Midbrain (tissue), 1 donor: ENCODE measurements at places on chromosomes 5 and 9.

- no peak for DNase-seq
These were observed 525 bp upstream of the STPG3 start for GRCh38 chr9:137250329-137251193.

DNA sequence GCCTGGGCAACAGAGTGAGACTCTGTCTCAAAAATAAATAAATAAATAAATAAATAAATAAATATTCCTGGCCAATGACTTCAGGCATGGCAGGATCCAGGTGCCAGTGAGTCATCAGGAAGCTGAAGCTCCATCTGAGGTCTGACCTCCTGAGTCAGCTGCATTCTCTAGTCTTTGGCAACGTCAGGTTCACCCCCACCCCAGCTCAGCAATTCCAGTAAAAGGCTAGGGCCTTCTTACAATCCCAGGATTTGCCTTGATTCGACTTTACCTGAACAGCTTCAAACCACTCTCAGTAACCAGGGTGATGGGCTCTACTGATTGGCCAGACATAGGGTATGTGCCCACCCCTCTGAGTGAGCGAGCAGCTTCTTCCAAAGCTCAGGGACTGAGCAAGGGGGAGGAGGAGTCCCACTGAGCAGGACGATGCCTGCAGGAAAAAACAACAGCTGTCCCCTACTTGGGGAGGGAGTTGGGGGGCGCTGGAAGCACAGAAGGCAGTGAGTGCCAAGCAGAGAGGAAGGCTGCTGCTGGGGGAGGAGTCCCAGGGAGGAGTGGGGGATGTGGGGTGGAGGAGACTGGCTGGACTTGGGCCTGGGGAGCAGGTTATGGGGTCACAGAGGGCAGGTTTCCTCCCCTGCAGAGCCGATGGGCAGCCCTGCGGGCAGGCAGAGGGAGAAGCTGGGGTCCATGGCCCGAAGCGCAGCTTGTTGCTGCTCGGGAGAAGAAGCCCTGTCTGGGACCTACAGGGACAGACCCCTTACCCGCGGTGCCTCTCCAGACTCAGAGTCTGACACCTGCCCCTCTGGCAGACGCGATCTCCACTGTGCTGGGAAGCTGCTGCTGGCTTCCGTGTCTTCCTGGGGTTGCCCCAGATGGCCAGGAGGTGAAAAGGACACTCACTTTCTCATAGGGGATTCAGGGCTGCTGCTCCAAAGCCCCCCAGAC, 25.9 kb upstream of the UNC5A start:
- DNase-seq = no peak

- DNase-seq = peak; percentile 35
These were observed 77.4 kb upstream of the DMRT1 start for GRCh38 chr9:764105-764524.

DNA sequence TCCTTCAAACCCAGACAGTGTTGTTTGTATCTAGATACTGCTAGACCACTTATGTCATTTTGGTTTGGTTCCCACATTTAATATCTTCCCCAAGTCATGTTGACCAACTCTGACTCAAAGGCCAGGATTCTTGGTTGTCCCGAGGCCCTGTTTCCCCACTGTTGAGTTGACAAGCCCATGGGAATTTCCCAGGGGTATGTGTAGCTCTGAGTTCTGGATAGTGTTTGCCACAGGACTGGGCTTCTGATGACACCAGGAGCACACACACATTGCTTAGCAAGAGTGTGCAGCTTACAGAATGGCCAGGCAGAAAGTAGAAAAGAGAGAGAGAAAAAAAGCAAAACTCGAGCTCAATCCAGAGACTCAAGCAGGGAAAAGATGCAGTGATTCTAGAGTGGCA, 214.4 kb downstream of the NXNL2 start:
- DNase-seq = no peak

GRCh38 chr5:31477971-31478370, 53.9 kb downstream of the DROSHA start:
- DNase-seq = no peak

DNA sequence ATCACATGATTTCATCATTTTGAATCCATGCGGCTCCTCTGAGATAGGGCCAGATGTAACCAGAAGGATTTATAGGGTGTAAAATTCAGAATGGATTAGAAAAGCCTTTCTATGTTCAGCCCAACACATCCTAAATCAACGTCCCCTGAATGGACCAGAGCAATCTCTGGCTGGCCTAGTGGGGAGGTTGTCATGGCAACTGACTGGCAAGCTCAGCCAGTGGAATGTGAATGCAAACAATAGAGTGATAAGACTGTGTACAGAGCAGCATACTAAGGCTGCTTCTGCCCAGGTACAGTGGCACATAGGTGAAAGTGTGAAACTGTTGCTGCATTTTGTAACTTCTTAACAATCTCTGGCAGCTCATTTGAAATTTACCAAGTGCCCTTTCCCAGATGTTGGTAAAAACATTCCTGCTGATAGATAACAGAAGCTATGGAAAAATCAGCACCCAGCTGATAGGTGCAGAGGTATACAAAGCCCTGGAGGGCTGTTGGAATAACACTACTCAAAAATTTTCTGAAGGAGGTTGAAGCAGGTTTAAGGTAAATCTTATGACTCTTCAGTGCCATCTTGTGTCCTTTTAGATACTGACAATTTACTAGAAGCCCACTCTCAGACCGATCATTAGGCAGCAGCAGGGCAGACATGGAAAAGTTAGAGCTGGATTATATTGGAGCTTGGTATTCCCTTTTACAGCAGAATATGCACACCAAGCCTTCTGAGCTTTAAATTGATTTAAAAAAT, 267.2 kb downstream of the RAB3C start:
- DNase-seq = peak; percentile 15

DNA sequence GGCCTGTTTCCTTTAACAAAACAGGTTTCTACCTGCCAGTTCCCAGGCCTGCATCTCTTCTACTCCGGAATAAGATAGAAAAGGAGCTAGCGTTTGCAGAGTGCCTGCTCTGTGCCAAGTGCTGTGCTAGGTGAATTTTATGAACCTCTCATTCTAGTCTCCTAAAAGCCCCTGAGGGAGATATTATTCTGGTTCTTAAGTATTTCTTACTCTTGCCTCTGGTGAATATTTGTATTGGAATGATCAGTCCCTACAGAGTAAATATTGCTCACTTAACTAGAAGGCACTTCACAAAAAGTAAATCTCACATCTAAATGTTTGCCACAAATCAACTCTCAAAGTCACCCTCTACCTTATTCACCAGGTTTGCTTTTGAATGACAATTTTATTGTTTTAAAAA, 227.1 kb downstream of the AUH start:
- no peak for DNase-seq

DNA sequence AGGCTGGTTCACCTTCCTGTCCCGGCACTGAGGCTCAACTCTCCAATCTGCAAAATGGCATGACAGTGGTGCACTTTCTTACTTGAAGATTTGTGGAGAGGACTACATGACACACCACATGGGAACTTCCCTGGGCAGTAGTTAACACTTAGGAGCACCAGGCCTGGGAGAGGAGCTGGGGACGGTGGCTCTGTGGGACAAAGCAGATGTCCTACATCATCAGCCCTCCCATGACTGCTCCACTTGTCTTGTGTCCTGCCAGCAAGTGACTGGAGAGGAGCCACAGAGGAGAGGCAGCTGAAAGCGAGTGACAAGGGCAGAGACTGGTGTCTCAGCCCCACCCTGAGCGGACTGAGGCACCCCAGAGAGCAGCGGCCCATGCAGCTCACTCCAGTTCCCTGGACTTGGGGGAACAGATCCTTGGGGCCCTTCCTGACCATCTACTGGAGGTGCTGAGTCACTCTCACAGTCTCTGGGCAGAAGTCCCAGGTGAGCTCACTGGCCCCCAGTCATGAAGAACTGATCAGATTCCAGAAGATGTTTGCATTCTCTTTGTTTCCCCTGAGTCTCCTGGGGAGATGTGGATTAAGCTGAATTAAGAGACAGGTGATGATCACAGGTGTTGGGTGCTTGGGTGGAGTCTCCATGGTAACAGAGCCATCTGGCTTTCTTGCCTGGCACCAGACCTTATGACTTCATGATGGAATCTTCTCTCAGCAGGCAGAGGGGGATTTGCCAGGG, 13.2 kb upstream of the SLC25A48 start:
- no peak for DNase-seq

DNA sequence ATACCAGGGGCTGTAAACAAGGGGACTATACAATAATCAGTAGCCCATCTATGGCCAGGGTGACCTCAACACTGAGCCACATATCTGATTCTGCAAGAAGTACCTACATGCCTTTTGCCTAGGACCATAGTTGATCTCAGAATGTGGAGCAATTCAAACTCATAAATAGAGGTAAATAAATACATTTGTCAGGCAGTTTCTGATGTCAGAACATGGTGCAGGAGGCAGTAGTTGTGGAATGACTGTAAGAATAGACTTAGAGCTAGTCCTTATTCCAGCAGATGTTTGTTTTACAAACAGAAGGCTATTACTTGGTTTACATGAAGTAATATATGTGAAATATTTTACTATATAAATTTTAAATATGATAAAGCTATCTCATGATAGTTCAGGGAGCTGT, 330.7 kb upstream of the DAB2 start:
- no peak for DNase-seq

DNA sequence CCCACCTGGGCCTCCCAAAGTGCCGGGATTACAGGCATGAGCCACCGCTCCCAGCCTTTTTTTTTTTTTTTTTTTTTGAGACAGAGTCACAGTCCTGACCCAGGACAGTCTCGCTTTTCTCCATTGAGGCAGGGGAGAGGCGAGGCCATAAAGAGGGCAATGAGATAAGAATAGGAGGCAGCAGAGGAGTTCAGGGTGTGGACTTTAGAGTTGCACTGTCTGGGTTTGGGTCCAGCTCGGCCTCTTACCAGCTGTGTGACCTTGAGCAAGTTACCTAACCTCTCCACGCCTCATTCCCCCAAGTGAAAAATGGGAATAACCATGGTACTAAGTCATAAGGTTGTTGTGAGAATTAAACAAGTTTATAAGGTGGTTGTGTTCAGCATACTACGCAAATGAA, 24.6 kb upstream of the ANKH start:
- DNase-seq = no peak

DNA sequence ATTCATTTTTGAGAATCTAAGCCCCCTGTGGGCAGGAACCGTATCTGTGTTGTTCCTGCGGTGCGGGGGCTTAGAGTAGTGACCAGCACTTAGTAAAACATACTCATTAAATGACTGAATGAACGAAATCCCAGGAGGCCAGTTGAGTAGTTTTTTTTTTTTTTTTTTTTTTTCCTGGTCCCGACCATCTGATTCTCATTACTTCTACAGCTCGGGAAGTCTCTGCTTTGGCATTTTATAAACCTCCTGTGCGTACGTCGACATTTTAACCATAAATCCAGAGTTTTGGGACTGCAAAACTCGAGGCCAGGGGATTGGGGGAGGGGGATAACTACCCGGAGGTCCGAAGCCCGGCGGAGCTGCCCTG, 31.5 kb upstream of the SPRY4 start:
- DNase-seq = no peak

DNA sequence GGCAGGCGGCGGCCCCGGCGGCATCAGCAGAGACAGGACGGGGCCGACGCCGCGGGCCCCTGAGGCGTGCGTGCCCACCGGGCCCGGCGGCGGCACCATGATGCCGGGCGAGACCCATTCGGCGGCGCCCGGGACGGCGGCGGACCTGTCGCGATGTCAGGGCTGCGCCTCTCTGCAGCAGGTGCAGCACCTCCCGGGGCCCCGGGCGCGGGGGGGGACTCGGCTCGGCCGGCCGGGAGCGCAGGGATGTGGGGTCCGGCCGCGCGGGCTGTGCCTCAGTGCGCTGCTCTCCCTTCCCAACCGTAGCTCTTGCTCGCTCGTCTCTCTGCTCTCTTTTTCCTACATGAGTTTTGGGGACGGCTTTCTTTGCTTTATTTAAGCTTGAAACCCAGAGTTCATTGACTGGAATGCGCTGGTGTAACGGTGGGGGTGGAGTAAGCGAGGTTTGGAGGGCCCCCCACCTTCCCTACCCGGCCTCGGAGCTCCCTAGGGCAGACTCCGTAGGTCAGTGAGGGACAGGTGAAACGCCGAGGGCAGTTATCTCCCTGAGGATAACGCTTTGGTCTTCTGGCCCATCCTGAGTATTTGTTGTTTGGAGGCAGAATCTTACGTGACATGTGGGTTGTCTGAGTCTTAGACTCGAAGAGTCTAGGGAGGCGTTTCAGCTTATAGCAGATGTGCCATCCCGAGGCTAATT, 490 bp downstream of the ICE1 start:
- no peak for DNase-seq

- no peak for DNase-seq
These were observed 13.4 kb upstream of the VPS13A start for GRCh38 chr9:77163884-77164283.

DNA sequence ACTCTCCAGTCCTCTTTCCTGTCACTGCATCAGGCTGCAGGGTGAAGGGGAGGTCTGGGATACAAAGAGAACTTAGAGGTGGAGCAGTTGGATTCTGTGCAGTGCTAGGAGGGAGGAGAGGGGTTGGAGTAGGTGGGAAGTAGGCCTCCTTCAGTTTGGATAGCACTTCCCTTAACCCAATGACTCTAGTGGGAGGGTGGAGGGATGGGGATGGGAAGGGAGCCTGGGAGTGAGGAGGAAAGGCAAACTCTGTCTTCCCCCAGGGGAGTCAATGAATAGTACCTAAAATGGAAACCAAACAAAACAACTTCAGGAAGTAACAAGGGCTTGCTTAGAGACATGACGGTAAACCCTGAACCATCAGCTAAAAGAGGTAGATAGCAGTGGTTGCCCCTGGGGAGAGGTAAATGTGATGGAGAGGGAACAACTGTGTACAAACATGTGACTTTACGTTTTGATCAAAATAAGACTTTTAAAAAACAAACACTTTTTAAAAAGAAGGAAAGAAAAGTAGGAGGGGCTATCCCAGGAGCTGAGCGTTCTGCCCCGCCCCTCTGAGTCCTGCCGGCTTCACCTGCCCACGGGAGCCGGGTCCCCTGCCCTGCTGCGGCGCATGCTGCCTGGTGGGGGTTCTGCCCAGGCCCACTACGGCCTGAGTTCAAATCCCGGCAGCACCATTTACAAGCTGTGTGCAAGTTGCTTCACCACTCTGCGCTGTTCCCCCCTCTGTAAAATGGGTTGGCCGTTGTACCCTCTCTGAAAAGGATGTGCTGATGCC, 30.9 kb downstream of the GSN start:
- DNase-seq = peak; percentile 20

DNA sequence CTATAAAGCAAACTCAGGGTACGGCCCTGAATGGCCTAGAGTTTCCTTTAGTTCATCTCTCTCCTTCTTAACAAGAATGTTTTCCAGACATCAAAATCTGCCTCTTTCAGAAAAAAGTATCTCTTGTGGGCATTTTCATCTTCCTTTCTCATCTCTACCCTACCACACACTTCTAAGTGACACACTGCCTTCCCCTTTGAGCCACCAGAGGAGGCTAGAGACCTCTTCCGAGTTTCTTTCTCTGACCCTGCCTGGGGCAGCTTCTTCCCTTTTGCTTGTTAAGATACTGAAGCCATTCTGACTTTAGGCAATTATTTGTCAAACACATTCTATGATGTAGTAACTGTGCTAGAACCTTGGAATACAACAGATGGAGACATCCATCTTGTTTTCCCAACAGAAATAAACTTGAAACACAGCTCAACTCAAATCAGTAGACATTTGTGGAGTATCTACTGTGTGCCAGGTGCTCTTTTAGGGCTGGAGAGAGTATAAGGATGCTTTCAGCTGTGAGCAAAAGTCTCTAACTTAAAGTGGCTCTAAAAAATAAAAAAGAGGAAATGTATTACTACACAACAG, 8.6 kb upstream of the SV2C start:
- no peak for DNase-seq
